ENCODE measurements at places on chromosomes 2 and 18. TPM values are rescaled to one million over a fixed set of nuclear protein-coding genes. Genes with fewer than 3 reads are reported as not detected.

Gene NEU2
- not detected for total RNA-seq

Gene CYTIP
- total RNA-seq, result not detected

Gene REG3A
- total RNA-seq, result not detected

Gene ANXA4
- 17.2 TPM for total RNA-seq

Gene CHRNG
- total RNA-seq, result not detected

Gene RMC1
- 37.8 TPM for total RNA-seq

Gene UCN
- 0.22 TPM for total RNA-seq

Gene SPC25
- total RNA-seq, result 2.6 TPM

Gene PRKAG3
- not detected for total RNA-seq

Gene SCYGR7
- total RNA-seq, result not detected

All from uterine smooth muscle cell (primary cell).